Natural killer cell (primary cell): ENCODE measurements at places on chromosomes 2 and 18.

- H3K27ac ChIP-seq, result no peak overlapping the region
- no peak for DNase-seq
- no peak overlapping the region for H3K4me3 ChIP-seq
- no peaks in the 10 kb centered on the region for H3K4me1 ChIP-seq
- H3K27me3 ChIP-seq, result no peaks in the 10 kb centered on the region
Measured at GRCh38 chr2:220278022-220278421, 650.6 kb downstream of the SLC4A3 start.

DNA sequence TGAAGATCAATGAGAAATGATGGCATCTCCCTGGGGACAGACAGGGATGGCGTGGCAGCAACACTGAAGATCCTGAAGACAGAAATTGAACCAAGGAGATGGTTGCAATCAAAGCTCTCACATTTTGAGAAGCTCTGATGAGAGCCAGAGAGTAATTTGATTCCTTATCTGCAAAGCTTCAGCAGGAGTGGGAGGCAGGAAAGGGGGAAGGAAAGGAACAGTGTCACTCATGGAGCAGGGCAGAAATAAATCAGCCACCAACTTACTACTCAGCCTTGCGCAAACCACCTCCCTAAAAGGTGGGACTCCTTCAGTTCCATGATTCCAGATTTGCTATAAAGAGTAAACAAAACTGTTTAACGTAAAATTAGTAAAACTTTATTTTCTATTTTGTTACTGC lies 119.2 kb downstream of the CACNB4 start:
- no peaks in the 10 kb centered on the region for H3K27me3 ChIP-seq
- no peaks in the 10 kb centered on the region for H3K36me3 ChIP-seq
- no peak overlapping the region for H3K4me3 ChIP-seq
- no peak overlapping the region for H3K27ac ChIP-seq
- no peak for DNase-seq

GRCh38 chr2:135925571-135925970 lies 49.3 kb upstream of the MCM6 start:
- no peaks in the 10 kb centered on the region for H3K27me3 ChIP-seq
- H3K36me3 ChIP-seq, result peaks cover 24% of the 10 kb centered on the region
- H3K27ac ChIP-seq, result no peak overlapping the region
- no peak for DNase-seq
- H3K4me1 ChIP-seq, result no peaks in the 10 kb centered on the region
- H3K4me3 ChIP-seq, result no peak overlapping the region

- peaks cover 8% of the 10 kb centered on the region for H3K4me1 ChIP-seq
- peaks cover 4% of the 10 kb centered on the region for H3K27me3 ChIP-seq
- H3K27ac ChIP-seq, result no peak overlapping the region
- no peaks in the 10 kb centered on the region for H3K36me3 ChIP-seq
Measured at GRCh38 chr2:64457524-64457923, 3.6 kb downstream of the LGALSL start.

GRCh38 chr2:8631465-8632005 lies 50.3 kb upstream of the ID2 start:
- no peak overlapping the region for H3K4me3 ChIP-seq
- no peak overlapping the region for H3K27ac ChIP-seq
- H3K4me1 ChIP-seq, result peaks cover 4% of the 10 kb centered on the region
- no peaks in the 10 kb centered on the region for H3K27me3 ChIP-seq
- peak; percentile 14 for DNase-seq

- no peak for DNase-seq
- no peaks in the 10 kb centered on the region for H3K27me3 ChIP-seq
- no peak overlapping the region for H3K27ac ChIP-seq
- no peaks in the 10 kb centered on the region for H3K4me1 ChIP-seq
- H3K36me3 ChIP-seq, result no peaks in the 10 kb centered on the region
- H3K4me3 ChIP-seq, result no peak overlapping the region
Measured at GRCh38 chr2:46717344-46718121, 198.1 kb downstream of the MCFD2 start.

GRCh38 chr2:148302526-148302925 lies 281.6 kb downstream of the MBD5 start:
- no peak for DNase-seq
- H3K27ac ChIP-seq, result no peak overlapping the region
- no peaks in the 10 kb centered on the region for H3K27me3 ChIP-seq
- no peak overlapping the region for H3K4me3 ChIP-seq
